K562 (cell line): ENCODE measurements at places on chromosomes 11 and 22.

DNA sequence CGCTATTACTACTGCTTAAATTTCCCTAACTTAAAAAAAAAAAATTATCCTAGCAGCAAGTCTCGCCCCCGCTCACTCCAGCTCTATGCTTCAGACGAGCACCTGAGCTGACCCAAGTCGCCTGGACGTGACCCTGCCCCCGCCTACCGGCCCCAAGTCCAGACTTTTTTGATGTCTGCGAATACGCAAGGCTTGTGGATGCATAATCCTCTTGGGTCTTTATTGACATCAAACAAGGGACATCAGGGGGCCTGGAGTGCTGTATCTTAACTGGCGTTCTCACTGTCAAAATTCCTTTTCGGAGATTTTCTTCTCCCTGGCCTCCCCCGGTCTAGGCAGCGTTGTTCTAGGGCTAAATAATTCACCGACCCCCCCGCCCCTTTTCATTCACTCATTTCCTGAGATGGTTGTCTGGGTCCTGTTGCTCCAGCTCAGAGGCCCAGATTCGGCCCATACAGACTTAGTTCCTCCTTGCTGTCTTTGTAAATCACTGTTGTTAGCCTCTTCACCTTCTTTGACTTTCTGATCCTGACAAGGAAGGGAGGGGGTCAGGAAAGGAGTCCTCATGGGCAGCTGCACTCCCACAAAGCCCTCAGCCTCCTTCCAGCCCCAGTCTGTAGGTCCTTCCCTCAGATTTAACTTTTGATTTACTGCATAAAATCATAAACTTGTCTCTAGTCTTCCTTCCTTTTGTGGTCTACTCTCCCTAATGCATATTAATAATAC lies 601 bp upstream of the LRP4 start:
- H3K27me3 ChIP-seq = peaks cover 41% of the 10 kb centered on the region
- DNase-seq = peak; percentile 37
- H3K4me3 ChIP-seq = peak overlapping the region; percentile 34; the same call in 1 of the 2 replicates
- H3K36me3 ChIP-seq = no peaks in the 10 kb centered on the region
- no peak overlapping the region for H3K27ac ChIP-seq

DNA sequence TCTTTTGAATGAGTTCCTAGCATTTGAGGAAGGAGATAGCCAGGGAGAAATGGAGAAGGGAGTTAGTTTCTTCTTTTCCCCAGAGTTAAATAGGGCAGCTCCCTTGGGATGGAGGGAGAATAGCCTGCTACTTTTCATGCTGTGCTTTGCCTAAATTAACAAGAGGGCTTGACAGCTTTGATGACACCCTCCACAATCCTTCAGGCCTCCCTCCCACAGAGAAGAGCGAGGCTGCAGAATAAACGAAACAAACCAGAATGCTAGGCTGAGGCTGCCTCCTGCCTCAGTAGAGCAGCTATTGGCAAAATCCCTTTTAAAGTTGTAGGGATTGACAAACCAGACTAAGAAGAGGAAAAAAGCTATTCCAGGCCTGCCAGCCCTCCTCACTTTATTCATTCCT lies 94.6 kb downstream of the C11orf58 start:
- H3K27ac ChIP-seq = no peak overlapping the region
- no peak for DNase-seq
- H3K27me3 ChIP-seq = peaks cover 3% of the 10 kb centered on the region; the same call in 1 of the 3 replicates
- no peaks in the 10 kb centered on the region for H3K4me1 ChIP-seq

DNA sequence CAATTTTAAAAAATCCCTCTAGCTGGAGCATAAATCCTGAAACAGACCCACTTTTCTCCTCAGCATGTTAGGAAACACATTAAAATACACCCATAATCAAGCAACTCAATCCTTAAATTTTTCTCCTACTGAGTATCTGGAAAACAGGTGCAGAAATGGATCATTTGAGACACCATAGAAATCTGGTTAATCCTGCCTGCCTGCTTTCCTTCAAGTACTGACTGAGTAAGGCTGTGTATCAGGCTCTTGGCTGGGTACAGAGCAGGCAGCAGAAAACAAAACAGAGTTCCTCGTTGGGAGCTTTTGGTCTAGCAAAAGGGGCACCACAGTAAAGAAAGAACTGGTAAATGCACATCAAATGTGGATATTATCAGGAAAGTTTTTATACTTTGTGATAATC lies 1.9 kb downstream of the KCNQ1OT1 start:
- peaks cover 37% of the 10 kb centered on the region for H3K36me3 ChIP-seq
- no peaks in the 10 kb centered on the region for H3K27me3 ChIP-seq
- H3K27ac ChIP-seq = no peak overlapping the region

DNA sequence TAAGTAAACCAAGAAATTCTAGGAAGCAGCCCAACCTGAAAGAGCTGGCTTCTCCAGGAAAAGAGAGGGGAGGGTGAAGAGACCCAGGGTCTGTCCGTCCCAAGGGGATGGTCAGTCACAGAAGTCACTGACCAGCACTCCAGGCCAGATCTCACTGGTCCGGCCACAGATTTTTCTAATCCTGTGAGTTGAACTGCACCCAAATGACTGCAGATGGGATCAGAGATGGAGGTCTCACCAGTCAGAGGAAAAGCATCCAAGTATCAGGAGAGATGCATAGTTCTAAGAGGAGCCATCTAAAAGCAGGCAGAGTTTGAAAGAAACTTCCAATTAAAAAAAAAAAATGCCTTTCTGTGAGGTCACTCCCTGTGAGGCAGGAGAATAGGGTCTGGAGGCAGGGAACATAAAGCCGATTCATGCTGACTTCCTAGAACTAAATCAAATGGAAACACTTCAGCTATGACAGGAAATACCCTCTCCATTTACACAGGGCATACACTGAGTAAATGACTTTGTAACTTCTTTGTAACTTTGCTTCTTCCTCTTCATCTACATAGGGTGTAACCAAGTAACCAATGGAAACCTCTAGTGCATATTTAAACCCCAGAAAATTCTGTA lies 144.5 kb downstream of the CCDC34 start:
- H3K27me3 ChIP-seq = no peaks in the 10 kb centered on the region
- peak overlapping the region; percentile 35 for H3K4me3 ChIP-seq
- no peaks in the 10 kb centered on the region for H3K36me3 ChIP-seq
- DNase-seq = no peak

DNA sequence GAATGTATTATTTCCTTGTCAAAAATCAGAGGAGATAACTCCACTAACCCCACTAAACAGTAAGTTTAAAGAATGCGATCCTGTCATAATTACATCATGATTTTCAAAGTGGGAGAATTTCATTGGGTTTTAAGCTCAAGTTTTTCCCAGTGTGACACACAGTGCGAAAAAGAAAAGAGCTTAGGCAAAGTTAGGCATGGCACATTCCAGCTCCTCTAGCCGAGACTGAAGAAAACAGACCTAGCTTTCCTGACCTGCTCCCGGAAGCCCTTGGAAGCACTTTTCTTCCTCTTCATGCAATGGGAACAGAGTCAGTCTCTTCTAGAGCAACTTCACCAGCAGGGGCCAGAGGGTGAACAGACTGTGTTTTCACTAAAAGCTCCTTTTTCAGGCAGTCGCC lies 76.6 kb upstream of the AKIP1 start:
- peaks cover 56% of the 10 kb centered on the region for H3K27me3 ChIP-seq
- no peak overlapping the region for H3K4me3 ChIP-seq
- H3K4me1 ChIP-seq = peaks cover 23% of the 10 kb centered on the region
- no peaks in the 10 kb centered on the region for H3K36me3 ChIP-seq

DNA sequence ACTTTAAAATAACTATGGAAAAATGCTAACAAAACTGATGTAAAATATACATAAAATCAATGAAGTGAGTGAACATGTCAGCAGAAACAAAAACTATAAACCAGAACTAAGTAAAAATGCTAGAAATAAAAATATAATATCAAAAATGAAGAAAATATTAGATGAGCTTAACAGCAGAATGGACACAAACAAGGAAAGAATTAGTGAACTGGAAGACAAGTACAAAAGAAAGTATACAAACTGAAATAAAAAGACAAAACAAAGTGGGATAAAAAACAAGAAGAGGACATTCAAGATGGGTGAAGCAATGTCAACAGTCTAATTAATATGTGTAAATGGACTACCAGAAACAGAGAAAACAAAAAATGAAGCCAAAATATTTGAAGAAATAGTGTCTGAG lies 339.2 kb downstream of the NXPE2 start:
- no peak for DNase-seq
- H3K27ac ChIP-seq = no peak overlapping the region
- H3K27me3 ChIP-seq = no peaks in the 10 kb centered on the region
- H3K4me3 ChIP-seq = no peak overlapping the region

DNA sequence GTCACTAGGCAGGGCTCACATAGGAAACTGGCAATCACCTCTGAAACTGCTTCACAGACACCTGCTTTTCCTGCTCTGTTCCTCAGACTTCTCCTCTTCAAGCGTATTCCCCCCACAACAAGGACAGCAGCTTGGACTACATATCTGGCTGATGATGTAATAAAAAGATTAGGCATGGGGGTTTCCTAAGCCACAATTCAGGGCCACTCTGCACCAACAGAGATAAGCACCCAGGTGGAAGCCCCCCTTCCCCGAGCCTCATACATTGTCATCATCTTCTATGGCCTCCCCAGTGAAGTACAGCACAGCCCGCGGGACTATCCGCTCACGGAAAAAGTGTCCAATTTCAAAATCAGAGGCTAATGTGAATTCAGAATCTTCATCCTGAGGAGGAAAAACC lies 25.0 kb upstream of the PHLDA2 start:
- no peak overlapping the region; the same call in 2 of the 3 replicates for H3K27ac ChIP-seq
- no peak overlapping the region for H3K4me3 ChIP-seq
- H3K4me1 ChIP-seq = peaks cover 9% of the 10 kb centered on the region; the same call in 1 of the 3 replicates
- no peak for DNase-seq

GRCh38 chr22:27845644-27846043 lies 44.1 kb upstream of the MN1 start:
- DNase-seq = no peak
- no peaks in the 10 kb centered on the region for H3K27me3 ChIP-seq
- H3K4me1 ChIP-seq = peaks cover 7% of the 10 kb centered on the region
- peaks cover 21% of the 10 kb centered on the region; the same call in 2 of the 3 replicates for H3K36me3 ChIP-seq

- no peak overlapping the region for H3K27ac ChIP-seq
- no peak for DNase-seq
- H3K4me3 ChIP-seq = no peak overlapping the region
- peaks cover 14% of the 10 kb centered on the region for H3K4me1 ChIP-seq
These were observed 4.6 kb upstream of the ACER3 start for GRCh38 chr11:76856106-76856505.

DNA sequence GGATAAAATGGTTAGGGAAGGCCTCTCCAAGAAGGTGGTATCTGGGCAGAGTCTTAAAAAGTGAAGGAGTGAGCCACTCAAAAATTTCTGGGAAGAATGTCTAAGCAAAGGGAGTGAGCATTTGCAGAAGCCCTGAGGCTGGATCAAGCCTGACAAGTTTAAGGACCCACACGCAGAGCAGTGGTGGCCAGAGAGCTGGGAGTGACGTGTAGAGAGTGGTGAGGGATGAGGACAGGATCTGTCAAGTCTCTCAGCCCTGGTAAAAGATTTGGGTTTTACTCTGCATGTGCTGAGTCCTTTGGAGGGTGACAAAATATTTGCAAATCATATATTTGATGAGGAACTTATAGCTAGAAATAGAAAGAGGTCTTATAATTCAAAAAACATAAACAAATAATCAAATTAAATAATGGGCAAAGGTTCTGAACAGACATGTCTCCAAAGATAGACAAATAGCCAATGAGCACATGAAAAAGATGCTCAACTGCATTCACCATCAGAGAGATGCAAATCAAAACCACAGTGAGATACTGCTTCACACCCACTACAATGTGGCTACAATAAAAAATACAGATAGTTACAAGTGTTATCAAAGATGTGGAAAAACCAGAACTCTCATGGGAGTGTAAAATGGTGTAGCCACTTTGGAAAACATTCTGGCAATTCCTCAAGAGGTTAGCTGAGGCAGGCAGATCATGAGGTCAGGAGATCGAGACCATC lies 107.2 kb upstream of the NNMT start:
- H3K4me1 ChIP-seq = peaks cover 4% of the 10 kb centered on the region; the same call in 1 of the 3 replicates
- DNase-seq = no peak
- no peaks in the 10 kb centered on the region for H3K27me3 ChIP-seq

- no peak for DNase-seq
- H3K27me3 ChIP-seq = peaks cover 16% of the 10 kb centered on the region
- no peak overlapping the region for H3K27ac ChIP-seq
These were observed 143.5 kb upstream of the PLET1 start for GRCh38 chr11:112404112-112404511.

DNA sequence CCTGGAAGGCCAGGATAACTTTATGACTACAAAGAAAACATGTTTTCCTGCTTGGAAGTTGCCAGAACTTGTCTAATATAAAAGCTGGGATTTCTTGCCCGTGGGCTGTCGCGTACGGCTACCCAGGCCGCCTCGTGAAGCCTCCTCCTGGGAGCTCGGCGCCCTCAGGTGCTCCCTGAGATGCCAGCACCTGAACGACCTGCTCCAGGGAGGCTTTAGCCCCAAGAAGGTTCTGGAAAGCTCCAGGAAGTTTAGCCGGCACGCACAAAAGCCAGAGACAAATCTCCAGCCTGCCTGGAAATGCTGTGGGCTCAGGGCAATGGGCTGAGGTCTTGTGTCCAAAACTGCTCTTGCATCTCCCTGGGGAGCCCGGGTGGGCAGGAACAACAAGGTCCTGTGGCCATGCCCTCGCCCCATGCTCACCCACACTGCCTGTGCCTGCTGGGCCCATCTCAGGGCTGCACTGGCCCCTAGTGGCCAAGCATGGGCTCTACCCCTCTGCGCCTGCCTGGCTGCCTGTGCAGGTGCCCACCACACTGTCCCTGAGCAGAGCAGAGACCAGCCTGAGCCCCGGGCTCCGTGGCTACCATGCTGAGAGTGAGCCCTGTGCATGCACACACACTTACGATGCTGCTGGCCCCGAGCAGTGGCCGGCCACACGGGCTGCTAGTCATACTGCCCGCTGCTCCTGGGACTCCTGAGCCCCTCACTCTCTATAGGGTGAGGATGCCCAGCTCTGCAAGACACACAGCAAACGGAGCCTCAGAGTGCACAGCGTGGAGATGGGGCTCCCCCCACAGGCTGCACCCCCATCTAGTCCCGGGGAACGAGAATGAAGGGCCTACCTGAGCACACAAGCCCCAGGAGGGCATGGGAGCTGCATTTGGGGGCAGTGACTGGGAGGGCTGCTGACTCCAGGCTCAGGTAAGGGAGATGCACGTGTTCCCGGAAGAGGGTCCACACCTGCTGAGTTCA lies 4.9 kb upstream of the CELSR1 start:
- H3K4me3 ChIP-seq = no peak overlapping the region
- no peak overlapping the region for H3K27ac ChIP-seq
- H3K27me3 ChIP-seq = peaks cover 6% of the 10 kb centered on the region; the same call in 1 of the 3 replicates
- DNase-seq = peak; percentile 71
- no peaks in the 10 kb centered on the region for H3K36me3 ChIP-seq
- peaks cover 14% of the 10 kb centered on the region for H3K4me1 ChIP-seq

GRCh38 chr11:58392746-58393145 lies 13.9 kb downstream of the OR5B3 start:
- H3K4me3 ChIP-seq = no peak overlapping the region
- DNase-seq = no peak
- H3K27ac ChIP-seq = no peak overlapping the region
- H3K4me1 ChIP-seq = no peaks in the 10 kb centered on the region
- no peaks in the 10 kb centered on the region for H3K27me3 ChIP-seq

- no peak overlapping the region for H3K4me3 ChIP-seq
- H3K27me3 ChIP-seq = peaks cover 8% of the 10 kb centered on the region; the same call in 1 of the 2 replicates
- peaks cover 8% of the 10 kb centered on the region for H3K4me1 ChIP-seq
- no peak for DNase-seq
- H3K36me3 ChIP-seq = no peaks in the 10 kb centered on the region
These were observed 8.4 kb downstream of the SLCO2B1 start for GRCh38 chr11:75159151-75159953.

GRCh38 chr22:29275819-29276565 lies 7.9 kb downstream of the EWSR1 start:
- peaks cover 96% of the 10 kb centered on the region for H3K36me3 ChIP-seq
- no peak overlapping the region for H3K4me3 ChIP-seq
- H3K4me1 ChIP-seq = no peaks in the 10 kb centered on the region
